Epithelial cell of proximal tubule (primary cell): ENCODE measurements at places on chromosomes 2 and 18. TPM values are rescaled to one million over a fixed set of nuclear protein-coding genes. Genes with fewer than 3 reads are reported as not detected.

The CNTNAP5 gene
- not detected in 2 replicates for total RNA-seq

The NTSR2 gene
- total RNA-seq: not detected in 2 replicates

The LRATD1 gene
- 14.1 and 14.2 TPM in 2 replicates for total RNA-seq

- no peak for DNase-seq
These were observed 908.5 kb downstream of the DSC3 start for GRCh38 chr18:30134020-30134419.

GRCh38 chr2:239459606-239460005 lies 58.8 kb upstream of the HDAC4 start:
- no peak for DNase-seq

DNA sequence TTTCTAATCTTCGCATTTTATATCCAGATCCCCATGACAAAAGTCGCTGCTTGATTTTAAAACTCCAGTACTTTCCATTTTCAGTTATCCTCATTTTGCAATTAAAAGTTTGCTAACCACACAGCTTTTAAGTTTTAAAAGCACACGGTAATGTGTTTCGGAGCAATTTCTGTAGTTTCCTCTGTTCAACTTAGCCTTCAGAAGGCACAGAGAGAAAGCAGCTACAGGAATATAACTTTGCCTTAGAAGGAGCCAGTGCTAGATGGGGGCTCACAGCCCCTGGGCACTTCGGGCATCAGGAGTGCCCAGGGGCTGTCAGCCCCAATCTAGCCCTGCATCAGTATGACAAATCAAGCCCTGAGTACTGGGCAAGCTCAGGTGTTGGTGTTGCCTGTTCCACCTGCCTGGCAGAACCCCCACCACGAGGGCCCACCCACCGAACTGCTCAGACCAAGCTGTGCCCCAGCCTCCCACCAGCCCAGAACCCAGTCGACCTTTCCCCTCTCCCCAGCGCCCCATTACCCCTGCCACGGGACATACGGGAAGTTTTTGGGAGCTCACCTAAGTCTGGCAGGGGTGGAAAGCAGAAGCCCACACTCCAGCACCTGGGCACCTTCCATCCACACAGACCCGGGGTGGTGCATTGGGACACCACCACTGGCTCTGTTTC lies 47.3 kb downstream of the TRABD2A start:
- DNase-seq: no peak

GRCh38 chr2:121902171-121902591 lies 146.7 kb downstream of the TSN start:
- no peak for DNase-seq

DNA sequence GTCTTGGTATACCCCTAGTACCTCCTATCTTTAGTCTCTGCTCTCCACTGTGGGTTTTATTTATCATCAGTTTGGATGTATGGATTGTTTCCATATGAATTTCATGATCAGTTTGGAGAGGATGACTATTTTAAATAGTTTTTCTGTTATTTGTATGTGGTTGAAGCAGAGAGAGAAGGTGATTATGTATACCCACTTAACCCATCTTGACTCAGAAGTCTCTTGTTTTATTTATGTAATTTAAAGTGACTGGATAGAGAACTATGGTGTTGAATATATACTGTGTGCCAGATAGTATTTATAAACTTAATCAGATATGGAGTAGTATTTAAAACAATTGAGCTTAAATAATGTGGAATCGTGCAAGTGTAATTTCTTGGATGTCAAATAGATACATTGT lies 39.9 kb downstream of the SMAD4 start:
- no peak for DNase-seq
